Aorta (tissue), 5 donors: ENCODE measurements at places on chromosomes 12 and 14. TPM values are rescaled to one million over a fixed set of nuclear protein-coding genes. Genes with fewer than 3 reads are reported as not detected.

DNA sequence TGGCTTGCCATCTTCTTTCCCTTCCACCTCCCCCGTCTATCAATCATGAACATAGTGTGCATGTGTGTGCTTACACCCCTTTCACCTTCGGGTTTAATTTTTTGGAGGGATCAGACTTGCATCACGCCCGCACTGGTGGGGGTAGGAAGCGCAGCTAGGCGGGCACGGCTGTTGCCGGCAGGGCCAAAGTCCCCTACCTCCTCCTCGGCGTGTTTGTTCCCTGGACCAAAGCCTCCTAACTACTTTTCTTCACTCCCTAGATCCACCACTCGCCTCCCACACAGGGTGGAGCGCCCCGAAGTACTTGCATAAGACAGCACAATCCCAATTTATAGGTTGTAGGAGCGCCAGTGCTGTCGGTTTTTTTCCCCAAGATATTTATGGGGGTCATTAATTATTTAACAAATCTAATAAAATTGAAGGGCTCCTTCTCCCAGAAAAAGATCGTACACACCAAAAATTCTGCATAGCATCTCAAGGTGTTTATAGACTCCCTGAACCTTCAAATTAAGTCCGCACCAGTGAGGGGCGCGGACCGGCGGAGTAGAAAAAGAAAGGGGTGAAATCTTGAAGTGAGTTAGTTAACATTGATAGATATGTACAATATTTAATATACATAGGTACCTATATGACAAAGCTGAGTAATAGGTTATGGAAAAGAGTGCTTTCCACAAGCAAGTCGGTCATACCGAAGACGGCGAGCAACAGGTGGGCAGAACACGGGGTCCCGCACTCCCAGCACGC lies 717 bp downstream of the PKP2 start:
- no peak for DNase-seq
- H3K27ac ChIP-seq: no peak overlapping the region
- no peaks in the 10 kb centered on the region for H3K27me3 ChIP-seq
- no peaks in the 10 kb centered on the region for H3K4me1 ChIP-seq
- peak overlapping the region; percentile 34 for H3K4me3 ChIP-seq

TRMT61A gene
- 11.8 TPM for total RNA-seq

GRCh38 chr12:130367523-130367922 lies 29.8 kb downstream of the PIWIL1 start:
- H3K27me3 ChIP-seq: no peaks in the 10 kb centered on the region
- no peaks in the 10 kb centered on the region for H3K36me3 ChIP-seq
- DNase-seq: no peak

DNA sequence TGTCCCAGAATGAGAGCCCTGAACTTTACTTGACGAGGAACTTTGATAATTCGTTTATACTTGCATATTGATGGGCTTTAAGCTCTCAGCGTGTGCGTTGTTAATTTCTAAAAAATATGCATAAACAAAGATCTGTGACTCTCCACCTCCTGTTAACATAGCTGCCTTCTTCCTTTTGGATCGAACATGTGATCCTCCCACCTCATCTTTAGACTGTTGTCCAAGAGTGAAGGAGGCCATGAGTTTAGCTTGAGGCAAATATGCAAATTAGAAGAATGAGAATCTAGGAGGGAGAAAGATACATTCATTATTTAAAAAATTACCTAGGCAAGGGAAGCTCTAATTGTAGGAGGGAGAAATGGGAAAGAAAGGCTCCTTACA lies 617 bp downstream of the TTC8 start:
- no peaks in the 10 kb centered on the region for H3K27me3 ChIP-seq
- H3K4me1 ChIP-seq: no peaks in the 10 kb centered on the region
- peak overlapping the region; percentile 73 for H3K27ac ChIP-seq
- no peaks in the 10 kb centered on the region for H3K36me3 ChIP-seq
- DNase-seq: no peak

GRCh38 chr12:1591543-1591942 lies 2.8 kb downstream of the FBXL14 start:
- no peaks in the 10 kb centered on the region for H3K27me3 ChIP-seq
- no peak for DNase-seq
- peak overlapping the region; percentile 22 for H3K4me3 ChIP-seq
- H3K36me3 ChIP-seq: no peaks in the 10 kb centered on the region
- no peak overlapping the region for H3K27ac ChIP-seq

DNA sequence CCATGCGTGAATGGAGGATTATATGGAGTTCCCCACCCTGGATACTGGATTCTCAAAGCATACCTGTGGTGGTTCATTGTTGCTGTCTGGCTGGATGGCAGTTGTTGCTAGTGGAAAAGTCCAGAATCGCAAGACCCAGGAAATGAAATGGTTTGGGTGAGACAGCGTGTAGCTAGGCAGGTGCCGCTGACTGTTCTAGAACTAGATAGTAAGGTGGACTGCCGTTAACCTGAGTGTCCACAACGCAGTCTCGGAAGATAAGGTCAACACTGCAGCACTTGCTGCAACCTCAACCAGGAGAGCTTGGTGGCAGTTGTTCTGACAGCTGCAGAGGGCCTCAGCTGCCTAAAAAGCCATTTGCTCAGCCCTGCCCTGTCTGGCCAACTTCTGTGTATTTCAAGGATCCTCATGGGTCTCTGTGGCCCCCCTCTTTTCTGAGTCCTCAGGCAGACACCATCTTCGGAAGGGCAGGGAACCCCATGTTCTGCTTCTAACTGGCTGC lies 15.5 kb upstream of the IRF2BPL start:
- no peaks in the 10 kb centered on the region for H3K36me3 ChIP-seq
- no peaks in the 10 kb centered on the region for H3K27me3 ChIP-seq
- no peak overlapping the region for H3K4me3 ChIP-seq
- DNase-seq: peak; percentile 30

CLEC4C gene
- not detected for total RNA-seq

LAG3 gene
- total RNA-seq: 1.8 TPM

DNA sequence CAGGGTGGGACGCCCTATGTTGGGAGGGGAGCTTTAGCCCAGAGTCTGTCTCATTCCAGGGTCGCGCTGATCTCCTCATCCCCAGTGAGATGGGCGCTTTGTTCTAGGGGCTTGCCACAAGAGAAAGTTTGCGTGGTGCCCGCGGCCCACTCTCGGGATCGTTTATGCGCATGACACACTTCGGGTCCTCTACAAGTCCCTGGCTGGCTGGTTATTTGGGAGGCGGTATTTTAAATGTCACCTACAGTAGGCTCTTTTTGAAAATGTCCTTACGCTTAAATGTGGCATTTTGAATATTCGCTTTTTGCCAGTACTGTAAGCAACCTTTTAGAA lies 541 bp downstream of the GOLT1B start:
- H3K4me3 ChIP-seq: peak overlapping the region; percentile 70
- DNase-seq: no peak
- H3K27ac ChIP-seq: peak overlapping the region; percentile 97
- peaks cover 3% of the 10 kb centered on the region for H3K4me1 ChIP-seq
- H3K36me3 ChIP-seq: no peaks in the 10 kb centered on the region
- no peaks in the 10 kb centered on the region for H3K27me3 ChIP-seq

- H3K36me3 ChIP-seq: no peaks in the 10 kb centered on the region
- H3K4me1 ChIP-seq: no peaks in the 10 kb centered on the region
- no peaks in the 10 kb centered on the region for H3K27me3 ChIP-seq
- peak; percentile 25 for DNase-seq
- H3K4me3 ChIP-seq: no peak overlapping the region
These were observed 372.8 kb downstream of the TMEM121 start for GRCh38 chr14:105899071-105899641.

- peaks cover 2% of the 10 kb centered on the region for H3K36me3 ChIP-seq
- no peak overlapping the region for H3K27ac ChIP-seq
- no peak overlapping the region for H3K4me3 ChIP-seq
- DNase-seq: peak; percentile 57
- no peaks in the 10 kb centered on the region for H3K27me3 ChIP-seq
These were observed 1.0 kb downstream of the SMARCD1 start for GRCh38 chr12:50086148-50086547.

SRRM4 gene
- total RNA-seq: 0.27 TPM

PPP4R3A gene
- total RNA-seq: 69.3 TPM

RBP5 gene
- total RNA-seq: 13.4 TPM

- no peak overlapping the region for H3K4me3 ChIP-seq
- H3K4me1 ChIP-seq: no peaks in the 10 kb centered on the region
- H3K27ac ChIP-seq: no peak overlapping the region
- peaks cover 2% of the 10 kb centered on the region for H3K36me3 ChIP-seq
- no peaks in the 10 kb centered on the region for H3K27me3 ChIP-seq
These were observed 39.1 kb downstream of the ADCK1 start for GRCh38 chr14:77838831-77839511.

- no peak for DNase-seq
- H3K36me3 ChIP-seq: no peaks in the 10 kb centered on the region
- H3K27me3 ChIP-seq: no peaks in the 10 kb centered on the region
- H3K27ac ChIP-seq: no peak overlapping the region
These were observed 974.4 kb downstream of the BCL11B start for GRCh38 chr14:98297567-98297966.

DNA sequence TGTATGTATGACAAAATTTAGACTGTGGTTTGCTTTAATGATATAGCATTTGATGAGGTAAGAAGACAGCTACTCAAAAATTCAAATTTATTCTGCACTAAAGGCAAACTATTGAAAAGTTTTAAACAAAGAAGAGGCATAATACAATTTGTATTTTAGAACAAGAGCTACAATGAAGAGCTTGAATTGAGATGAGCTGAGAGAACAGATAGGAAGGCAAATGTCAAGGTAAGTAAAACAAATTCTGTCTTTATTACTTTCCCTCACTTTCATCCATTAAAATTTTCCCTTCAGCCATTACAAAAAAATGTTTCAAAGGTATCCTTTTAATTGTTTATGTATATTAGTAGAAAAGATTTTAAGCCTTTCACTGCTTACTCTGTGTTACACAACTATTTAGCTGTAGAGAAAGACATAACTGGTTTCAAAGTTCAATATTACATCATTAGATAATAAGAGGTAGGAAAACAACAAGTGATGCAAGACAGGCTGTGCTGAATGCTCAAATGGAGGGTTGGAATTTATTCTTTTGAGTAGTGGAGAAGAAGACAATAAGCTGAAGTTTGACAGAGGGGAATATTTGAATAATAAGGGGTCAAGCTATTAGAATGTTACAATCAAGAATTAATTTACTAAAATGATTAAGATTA lies 1334.1 kb downstream of the FSCB start:
- no peak overlapping the region for H3K27ac ChIP-seq
- H3K36me3 ChIP-seq: no peaks in the 10 kb centered on the region
- H3K4me1 ChIP-seq: no peaks in the 10 kb centered on the region
- no peaks in the 10 kb centered on the region for H3K27me3 ChIP-seq
- H3K4me3 ChIP-seq: no peak overlapping the region

DNA sequence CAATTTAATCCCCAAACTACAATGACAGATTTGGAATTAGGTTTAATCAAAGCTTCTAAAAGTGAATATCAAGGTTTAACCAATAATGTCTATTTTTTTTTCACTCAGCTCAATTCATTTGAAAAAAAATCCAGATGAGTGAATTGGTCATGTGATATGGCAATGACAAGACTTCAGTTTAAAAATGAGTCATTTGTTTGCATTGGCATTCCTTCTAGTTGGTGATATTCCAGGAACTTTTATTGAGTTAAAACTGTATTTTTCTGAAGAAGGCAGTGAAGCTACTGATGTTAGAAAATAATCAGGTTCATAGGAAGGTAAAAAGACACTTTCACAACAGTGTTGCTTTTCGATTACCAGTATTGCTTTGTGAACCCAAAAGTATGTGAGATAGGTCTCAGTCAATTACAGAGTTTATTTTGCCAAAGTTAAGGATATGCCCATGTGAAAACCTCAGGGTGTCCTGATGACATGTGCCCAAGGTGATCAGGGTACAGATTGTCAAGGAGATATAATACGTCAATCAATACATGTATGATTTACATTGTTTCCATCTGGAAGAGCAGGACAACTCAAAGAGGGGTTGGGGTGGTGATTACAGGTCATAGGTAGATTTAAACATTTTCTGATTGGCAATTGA lies 1214.9 kb downstream of the GALC start:
- no peaks in the 10 kb centered on the region for H3K4me1 ChIP-seq
- no peak overlapping the region for H3K27ac ChIP-seq
- no peaks in the 10 kb centered on the region for H3K36me3 ChIP-seq
- no peak for DNase-seq
- H3K4me3 ChIP-seq: no peak overlapping the region
- H3K27me3 ChIP-seq: no peaks in the 10 kb centered on the region

DNA sequence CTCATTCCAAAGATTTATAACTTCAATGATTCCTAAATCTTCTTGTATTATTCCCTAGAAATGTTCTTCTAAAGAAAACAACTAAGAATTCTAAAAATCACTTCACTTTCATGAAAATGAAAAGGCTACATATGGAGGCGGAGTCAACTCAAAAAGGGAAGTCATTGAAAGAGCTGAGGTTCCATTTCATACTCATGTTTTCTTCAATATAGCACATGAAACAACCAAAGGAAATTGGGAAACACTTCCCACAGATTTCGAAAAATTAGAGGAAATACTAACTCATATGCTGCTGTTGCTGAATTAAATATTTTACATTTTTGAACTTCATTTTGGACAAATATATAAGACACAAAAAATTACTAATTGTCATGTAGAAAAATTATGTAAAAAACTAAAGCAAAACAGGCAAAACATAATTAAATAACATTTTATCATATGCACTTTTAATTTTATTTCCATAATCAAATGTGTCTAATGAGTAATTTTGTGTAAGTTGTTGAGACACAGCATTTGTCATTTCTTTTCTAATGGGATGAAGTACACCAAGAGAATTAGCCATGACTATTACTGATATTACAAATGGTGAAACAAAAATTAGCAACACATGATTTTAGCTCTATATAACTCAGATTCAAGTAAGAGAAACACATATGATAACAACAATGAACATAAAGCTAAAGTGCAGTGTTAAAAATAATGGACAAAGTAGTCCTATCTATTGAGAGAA lies at the start of gene CD163:
Gene CD163, minus strand, starts transcription at position 92 of the 730 bp plus-strand sequence. Its CDS starts 87 bp downstream, at position 5.
- no peaks in the 10 kb centered on the region for H3K4me1 ChIP-seq
- H3K27ac ChIP-seq: no peak within 1 kb of the TSS
- no peaks in the 10 kb centered on the region for H3K27me3 ChIP-seq
- H3K36me3 ChIP-seq: no peaks in the 10 kb centered on the region

NXPH4 gene
- total RNA-seq: 1.2 TPM

GMFB gene
- total RNA-seq: 37.6 TPM

GRCh38 chr12:5768581-5769196 lies 176.4 kb downstream of the ANO2 start:
- H3K27ac ChIP-seq: no peak overlapping the region
- DNase-seq: peak; percentile 84
- no peak overlapping the region for H3K4me3 ChIP-seq
- H3K36me3 ChIP-seq: no peaks in the 10 kb centered on the region
- H3K4me1 ChIP-seq: no peaks in the 10 kb centered on the region

DNA sequence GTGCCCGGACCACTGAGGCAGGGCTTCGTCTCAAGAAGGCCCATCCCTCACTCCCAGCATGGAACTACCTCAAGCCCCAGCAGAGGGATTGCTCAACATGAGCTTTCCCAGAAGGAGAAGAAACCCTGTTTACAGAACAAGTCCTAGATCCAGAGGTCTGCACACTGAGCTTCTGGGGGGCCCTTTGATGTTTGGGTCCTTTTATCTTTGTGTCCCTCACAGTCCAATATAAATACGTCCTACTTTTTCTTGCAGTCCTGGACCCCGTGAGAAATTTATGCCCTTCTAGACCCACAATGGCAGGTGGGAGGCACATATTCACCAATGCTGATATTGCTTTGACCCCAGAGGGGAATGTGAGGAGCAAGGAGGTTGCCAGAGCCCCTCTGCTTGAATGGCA lies 54.4 kb downstream of the SMUG1 start:
- peaks cover 2% of the 10 kb centered on the region for H3K36me3 ChIP-seq
- H3K27ac ChIP-seq: no peak overlapping the region
- H3K4me1 ChIP-seq: no peaks in the 10 kb centered on the region
- no peaks in the 10 kb centered on the region for H3K27me3 ChIP-seq
